Bone marrow (tissue), 2 donors: ENCODE measurements at places on chromosomes 12 and 14.
A peak's percentile ranks its signal among the peaks of the same experiment; 100 is the strongest.

- DNase-seq, result no peak
Measured at GRCh38 chr14:90303473-90303872, 28.3 kb downstream of the NRDE2 start.

DNA sequence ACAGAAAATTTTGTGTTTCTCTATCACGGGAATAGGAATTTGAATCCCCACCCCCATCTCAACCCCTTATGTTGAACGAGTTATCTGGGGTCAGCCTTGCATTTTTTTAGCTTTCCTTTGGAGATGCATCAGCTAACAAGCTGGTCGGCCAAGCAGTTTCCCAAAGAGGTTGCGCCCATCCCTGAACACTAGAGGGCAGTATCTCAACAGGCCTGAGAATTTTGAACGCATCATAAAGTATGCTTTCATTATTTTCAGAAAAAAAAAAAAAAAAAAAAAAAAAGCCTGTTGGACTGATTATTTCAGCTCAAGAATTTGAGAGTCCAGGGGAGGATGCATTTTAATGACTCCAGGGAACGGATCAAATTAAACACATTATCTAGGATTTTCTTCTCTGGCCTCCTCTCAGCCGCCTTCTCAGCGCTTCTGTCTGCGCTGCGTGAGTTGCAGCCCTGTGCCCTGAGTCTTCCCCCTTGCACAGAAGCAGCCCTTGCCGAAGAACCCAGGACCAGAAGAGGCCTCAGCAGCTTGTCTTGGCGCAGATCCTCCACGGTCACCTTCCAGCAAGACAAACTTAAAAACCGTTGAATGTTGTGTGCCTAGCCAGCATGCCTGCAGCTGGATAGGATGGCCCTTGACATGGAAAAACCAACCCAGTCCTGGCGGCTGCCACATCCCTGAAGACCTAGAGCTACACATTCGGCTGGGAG, 76.6 kb upstream of the GZMB start:
- DNase-seq, result peak; percentile 31

DNA sequence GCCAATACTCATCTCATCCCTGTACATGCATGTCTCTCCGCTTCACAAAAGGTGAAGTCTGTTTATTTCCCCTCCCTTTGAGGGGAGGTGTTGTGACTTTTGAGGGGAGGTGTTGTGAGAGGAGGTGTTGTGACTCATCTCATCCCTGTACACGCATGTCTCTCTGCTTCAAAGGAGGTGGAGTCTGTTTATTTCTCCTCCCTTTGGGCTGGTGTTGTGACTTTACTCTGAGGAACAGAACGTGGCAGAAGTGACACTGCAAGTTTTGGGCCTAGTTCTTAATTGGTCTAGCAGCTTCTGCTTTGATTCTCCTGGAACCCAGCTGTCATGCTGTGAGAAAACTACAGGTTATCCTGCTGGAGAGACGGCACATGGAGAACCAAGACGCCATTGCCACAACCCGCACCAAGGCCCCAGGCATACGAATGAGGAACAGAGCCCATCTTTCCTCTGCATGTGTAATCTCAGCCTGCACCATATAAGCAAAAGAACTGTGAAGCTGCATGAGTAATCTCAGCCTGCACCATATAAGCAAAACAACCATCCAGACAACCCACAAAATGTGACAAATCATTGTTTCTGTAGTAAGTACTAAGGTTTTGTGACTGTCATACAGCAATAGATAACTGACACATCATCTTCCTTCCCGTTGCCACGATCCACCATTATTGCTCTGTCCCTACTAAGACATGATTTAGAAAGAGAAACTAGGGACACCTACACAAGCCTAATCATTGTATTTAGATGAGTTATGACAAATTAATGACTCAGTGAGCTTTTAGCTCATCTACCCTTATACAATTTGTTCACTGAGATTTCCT, 30.0 kb downstream of the GALNT4 start:
- no peak for DNase-seq

GRCh38 chr12:17301544-17301943, 695.6 kb upstream of the LMO3 start:
- DNase-seq, result no peak

DNA sequence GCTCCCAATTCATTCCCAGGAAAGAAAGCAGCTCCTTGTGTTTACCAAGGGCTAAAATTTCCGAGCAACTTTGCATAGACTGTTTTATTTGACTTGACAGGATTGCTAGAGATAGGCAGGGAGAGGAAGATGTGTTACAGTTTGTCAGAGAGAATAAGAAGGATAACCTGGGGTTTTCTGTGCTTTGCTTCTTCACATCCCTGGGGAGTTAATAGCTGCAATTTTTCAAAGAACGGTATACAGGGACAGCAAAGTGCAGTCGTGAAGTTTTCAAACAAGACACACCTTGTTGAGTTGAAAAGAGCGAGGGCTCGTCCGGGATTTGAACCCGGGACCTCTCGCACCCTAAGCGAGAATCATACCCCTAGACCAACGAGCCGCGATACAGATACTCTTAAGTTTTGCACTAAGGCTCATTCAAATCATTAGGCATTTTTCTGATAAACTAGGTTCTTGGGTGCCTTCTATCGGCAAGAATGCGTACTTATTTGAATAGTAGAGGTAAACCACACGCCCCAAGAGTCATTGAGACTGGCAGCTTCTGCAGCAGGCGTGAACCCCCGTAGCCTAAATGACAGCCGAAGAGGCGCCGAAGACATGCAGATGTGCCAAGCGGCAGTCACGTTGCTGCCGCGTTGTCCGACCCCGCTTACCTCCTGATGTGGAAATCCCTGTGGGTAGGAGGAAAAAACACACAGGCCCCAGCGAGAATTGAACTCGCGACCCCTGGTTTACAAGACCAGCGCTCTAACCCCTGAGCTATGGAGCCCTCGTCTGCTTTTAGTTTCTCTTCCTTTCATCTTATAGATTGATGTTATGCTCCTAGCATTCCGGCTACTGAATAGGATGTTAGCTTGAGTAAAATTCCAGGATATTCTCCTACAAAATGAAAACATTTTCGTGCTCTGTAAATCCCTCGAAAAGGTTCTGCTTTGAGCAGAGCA, 22.2 kb upstream of the RNASE12 start:
- peak; percentile 75 for DNase-seq

GRCh38 chr12:101876322-101876860, 989 bp upstream of the DRAM1 start:
- DNase-seq, result no peak

DNA sequence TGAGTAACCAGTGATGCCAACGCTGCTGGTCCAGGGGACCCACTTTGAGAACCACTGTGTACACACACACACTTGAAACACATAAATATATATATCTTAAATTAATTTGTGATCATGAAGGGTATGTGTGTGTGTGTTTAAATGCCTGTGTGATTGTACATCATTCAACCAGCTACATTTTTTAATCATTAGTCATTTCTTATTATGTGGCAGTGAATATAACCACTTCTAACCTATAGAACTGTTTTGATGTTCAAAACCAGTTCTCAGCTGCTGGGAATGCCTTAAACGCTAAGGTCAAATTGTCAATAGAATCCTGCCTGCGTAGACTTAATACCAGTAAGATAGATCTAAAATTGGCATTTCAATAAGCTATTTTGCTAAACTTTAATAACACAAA, 330.0 kb downstream of the SYT1 start:
- no peak for DNase-seq

GRCh38 chr14:83433618-83434017, 1900.0 kb upstream of the SEL1L start:
- DNase-seq, result no peak

- no peak for DNase-seq
Measured at GRCh38 chr12:32284561-32284960, 114.8 kb upstream of the FGD4 start.

GRCh38 chr14:67757175-67757574, 55.5 kb downstream of the RDH12 start:
- no peak for DNase-seq

DNA sequence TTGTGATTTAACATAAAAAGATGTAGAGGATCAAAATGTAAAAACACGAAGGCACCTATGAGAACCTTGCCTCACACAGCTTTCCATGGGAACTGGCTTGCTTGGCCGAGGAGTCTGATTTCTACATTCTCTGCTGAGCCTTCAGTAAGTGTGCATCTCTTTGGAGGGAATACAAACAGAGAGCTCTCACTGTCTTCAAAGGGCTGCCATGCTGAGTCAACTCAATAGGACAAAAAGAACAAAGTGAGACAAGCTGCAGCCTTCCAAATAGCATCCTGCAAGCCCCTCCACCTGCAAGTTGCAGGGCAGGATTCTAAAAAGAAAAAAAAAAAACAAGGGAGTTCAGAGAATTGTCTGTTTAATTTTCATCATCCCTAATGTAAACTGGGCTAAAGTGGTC, 411.9 kb downstream of the NELL2 start:
- DNase-seq, result no peak

GRCh38 chr12:53399896-53400295, 19.9 kb downstream of the SP1 start:
- DNase-seq, result no peak

DNA sequence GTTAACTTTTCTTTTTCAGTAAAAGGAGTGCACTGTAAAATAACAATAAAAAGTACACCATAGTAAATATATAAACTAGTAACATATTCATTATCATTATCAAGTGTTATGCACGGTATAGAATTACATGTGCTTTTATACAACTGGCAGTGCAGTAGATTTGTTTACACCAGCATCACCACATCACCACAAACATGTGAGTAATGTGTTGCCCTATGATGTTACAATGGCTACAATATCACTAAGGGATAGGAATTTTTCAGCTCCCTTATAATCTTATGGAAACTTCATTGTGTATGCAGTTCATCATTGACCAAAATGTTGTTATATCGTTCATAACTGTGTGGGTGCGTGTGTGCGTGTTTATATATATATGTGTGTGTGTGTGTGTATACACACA, 23.5 kb upstream of the NEDD1 start:
- DNase-seq, result no peak

DNA sequence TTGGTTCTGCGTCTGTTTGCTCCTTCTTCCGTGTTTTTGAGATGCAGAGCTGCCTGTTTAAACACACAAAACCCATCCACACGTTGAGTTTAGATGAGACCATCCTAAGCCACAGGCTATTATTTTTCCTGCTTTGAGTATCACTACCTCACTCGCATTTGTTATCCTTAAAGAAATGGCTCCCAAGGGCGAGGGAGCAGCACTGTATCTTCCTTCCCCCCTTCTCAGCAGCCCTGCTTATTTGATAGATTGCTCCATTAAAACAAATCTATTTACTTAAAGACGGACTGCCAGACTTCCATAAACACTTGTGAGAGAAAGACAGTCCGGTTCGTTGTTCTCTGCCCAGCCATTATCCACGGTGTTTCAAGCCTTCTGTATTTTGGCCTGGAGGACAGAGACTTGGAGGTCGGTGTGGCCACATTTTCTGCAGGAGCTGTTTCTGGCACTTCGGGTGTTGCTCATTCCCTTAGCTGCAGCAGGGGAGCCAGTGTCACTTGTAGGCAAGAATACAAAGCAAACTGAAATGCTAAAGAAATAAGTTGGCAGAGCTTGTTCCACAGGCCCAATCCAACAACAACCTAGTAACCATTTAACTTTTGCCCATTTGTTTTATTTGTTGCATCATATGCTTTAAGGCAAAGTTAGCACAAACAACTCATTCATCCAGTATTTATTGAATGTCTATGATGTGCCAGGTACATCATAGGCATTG, 275.4 kb downstream of the TTC6 start:
- DNase-seq, result no peak

DNA sequence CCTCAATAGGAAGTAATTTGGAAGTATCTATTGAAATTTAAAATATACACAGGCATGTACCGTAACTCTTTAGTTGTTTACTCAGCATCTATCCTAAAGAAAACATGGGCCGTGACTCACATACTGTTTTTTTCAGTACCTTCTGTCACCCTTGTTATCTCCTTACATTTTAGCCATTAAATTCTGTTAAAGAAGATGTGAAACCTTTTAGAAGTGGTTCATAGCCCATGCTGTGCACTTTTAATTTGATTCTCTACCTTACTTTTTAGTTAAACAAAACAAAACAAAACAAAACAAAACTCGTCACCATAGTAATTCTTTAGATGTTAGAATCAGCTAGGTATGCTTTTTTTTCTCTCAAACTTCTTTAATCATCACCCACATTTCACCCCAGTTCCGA, 494.4 kb upstream of the RGS6 start:
- no peak for DNase-seq

DNA sequence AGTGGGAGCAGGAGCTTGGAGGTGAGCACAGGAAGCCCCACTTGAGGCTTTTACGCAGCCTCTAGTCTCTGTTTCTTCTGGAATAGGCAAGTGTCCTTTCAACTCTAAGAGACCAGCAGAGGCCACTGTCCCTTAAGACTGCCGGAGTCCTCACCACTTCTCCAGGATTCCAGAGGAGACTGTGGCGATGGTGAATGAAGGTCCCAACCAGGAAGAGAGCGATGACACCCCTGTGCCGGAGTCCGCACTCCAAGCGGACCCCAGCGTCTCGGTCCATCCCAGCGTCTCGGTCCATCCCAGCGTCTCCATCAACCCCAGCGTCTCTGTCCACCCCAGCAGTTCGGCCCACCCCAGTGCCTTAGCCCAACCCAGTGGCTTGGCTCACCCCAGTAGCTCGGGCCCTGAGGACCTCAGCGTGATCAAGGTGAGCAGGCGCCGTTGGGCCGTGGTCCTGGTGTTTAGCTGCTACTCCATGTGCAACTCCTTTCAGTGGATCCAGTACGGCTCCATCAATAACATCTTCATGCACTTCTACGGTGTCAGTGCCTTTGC, 442 bp downstream of the FLVCR2 start:
- no peak for DNase-seq
